DMS79 (cell line): ENCODE measurements at places on chromosomes 1 and 21.

DNA sequence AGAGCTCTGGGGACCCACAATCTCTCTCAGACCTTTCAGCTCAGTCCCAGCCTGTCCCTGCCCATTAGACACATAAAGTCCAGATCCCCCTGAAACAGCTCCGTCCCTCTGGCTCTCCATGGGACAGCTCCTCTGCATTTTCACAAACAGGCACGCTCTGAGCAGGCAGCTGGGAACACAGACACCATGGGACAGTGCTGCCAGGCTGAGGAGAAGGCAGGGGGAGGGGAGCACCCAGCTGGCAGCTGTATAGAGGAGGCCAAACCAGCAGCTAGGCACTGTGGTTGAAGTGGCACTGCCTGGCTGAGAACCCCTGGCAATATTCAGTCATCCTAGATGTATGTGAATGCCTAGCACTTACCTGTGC is 2.0 kb downstream of the TMEM63A start:
- DNase-seq: no peak

- no peak for DNase-seq
Observed at GRCh38 chr1:67610450-67610849, 74.6 kb upstream of the GADD45A start.

- no peak for DNase-seq
Observed at GRCh38 chr1:7101187-7101586, 315.9 kb downstream of the CAMTA1 start.

DNA sequence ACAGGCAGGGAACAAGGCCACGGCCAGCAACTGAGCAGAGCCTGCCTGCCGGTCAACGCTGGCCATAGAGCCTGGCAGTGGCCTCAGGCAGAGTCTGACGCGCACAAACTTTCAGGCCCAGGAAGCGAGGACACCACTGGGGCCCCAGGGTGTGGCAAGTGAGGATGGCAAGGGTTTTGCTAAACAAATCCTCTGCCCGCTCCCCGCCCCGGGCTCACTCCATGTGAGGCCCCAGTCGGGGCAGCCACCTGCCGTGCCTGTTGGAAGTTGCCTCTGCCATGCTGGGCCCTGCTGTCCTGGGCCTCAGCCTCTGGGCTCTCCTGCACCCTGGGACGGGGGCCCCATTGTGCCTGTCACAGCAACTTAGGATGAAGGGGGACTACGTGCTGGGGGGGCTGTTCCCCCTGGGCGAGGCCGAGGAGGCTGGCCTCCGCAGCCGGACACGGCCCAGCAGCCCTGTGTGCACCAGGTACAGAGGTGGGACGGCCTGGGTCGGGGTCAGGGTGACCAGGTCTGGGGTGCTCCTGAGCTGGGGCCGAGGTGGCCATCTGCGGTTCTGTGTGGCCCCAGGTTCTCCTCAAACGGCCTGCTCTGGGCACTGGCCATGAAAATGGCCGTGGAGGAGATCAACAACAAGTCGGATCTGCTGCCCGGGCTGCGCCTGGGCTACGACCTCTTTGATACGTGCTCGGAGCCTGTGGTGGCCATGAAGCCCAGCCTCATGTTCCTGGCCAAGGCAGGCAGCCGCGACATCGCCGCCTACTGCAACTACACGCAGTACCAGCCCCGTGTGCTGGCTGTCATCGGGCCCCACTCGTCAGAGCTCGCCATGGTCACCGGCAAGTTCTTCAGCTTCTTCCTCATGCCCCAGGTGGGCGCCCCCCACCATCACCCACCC is at the start of gene TAS1R3:
Gene TAS1R3 (plus strand): TSS at position 213 of the 898 bp plus-strand sequence. CDS start 66 bp downstream, at position 279.
- DNase-seq: no peak
